ENCODE measurements at places on chromosomes 1 and 21.

- DNase-seq = no peak
Observed at GRCh38 chr1:223052931-223053330, 90.1 kb downstream of the TLR5 start.

DNA sequence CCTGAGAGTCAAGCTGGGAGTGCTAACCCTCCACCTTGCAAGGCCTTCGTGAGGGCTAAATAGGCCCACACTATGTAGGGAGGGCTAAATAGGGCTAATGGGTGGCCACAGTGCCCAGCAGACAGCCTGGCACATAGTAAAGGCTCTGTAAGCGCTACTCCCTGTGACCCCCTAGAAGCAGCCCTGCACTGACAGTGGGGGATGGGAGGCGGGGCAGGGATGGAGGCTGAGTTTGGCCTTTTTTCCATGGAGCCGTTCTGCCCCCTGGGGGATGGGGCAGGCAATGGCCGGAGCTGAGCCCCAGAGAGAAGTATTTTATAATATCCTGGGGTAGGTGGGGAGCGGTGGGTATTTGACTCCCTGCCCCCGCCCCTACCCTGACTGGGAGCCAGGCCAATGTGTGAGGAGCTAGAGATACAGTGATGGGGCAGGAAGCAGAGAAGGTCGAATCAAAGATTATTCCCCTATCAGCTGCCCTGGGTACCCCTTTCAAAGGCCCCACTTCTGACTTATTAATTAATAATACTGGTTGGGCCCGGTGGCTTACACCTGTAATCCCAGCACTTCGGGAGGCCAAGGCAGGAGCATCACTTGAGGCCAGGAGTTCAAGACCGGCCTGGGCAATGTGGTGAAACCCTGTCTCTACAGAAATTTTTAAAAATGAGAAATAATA lies 42.3 kb downstream of the LACTBL1 start:
- DNase-seq = no peak

DNA sequence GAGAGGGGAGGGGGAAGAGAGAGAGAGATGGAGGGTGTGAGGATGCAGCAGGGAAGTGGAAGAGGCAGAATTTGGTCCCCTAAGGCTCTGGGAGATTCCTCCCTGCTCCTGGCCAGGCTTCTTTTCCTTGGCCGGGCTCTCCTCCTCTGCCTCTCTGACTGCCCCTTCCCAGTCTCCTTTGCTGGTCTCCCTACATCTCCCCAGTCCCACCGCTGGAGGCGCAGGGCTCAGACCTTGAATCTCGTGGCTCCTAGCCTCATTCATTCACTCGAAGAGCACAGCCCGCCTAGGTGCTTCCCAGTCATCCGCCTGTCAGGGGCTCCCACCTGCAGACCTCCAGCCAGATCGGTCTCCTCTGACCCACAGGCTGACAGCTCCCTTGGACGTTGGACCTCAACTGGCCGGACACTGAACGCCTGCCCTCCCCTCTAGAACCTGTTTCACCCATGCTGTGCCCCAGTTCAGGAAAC lies 76.5 kb downstream of the VWA5B1 start:
- no peak for DNase-seq

DNA sequence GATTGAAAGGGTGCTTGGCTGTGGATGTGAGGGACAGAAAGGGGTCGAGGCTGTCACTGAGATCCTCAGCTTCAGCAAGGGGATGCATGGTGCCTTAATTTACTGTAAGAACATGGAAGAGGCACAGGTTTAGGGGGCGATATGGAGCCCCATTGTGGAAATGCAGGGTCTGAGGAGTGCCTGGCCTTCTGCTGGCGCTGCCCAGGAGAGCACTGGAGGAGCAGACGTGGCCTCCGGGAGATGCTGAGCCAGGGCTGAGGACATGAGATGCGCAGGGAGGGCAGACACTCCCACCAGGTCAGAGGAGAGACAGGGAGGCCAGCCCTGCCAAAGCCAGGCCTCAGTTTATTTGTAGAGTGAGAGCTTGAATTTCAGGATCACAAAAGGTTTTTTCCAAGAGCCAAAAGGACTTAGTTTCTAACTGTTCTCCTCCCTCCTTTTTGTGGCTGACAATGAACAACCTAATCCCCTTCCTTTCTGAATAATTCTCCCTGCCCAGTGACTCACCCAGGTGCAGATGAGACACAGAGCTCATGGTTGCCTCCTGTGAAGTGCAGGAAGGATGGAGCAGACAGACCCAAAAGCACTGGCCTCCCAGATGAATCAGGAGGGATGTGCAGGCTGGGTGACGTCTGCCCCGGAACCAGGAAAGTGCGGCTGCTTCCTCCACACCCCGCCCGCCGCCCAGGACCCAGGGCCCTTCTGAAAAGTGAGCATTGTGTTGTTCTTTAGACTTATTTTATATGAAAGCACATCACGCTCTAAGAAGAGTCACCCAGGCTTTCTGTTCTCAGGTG lies 73.0 kb upstream of the TMPRSS2 start:
- no peak for DNase-seq

DNA sequence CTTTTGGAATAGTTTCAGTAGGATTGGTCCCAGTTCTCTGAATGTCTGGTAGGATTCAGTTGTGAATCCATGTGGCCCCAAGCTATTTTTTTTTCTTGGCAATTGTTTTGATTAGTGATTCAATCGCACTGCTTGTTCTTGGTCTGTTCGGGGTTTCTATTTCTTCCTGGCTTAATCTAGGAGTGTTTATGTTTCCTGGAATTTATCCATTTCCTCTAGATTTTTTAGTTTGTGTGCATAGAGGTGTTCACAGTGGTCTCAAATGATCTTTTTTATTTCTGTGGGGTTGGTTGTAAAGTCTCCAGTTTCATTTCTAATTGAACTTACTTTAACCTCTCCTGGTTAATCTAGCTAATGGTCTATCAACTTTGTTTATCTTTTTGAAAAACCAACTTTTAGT lies 117.6 kb downstream of the NME7 start:
- DNase-seq = no peak

- no peak for DNase-seq
Observed at GRCh38 chr1:168824418-168825065, 95.5 kb upstream of the DPT start.

- DNase-seq = no peak
Observed at GRCh38 chr1:221841251-221841982, 99.5 kb upstream of the DUSP10 start.

GRCh38 chr1:229990326-229990725 lies 76.7 kb upstream of the GALNT2 start:
- DNase-seq = no peak

- no peak for DNase-seq
Observed at GRCh38 chr1:70090141-70090540, 115.2 kb downstream of the LRRC40 start.
